Stimulated activated CD8-positive, alpha-beta memory T cell treated with anti-CD3 and anti-CD28 coated beads, Interleukin-15, amount 100 ng/mL, for 24 hours (primary cell): ENCODE measurements at places on chromosomes 1 and 21.

- DNase-seq: no peak
Observed at GRCh38 chr1:43348343-43348808, 10.4 kb upstream of the CDC20 start.

DNA sequence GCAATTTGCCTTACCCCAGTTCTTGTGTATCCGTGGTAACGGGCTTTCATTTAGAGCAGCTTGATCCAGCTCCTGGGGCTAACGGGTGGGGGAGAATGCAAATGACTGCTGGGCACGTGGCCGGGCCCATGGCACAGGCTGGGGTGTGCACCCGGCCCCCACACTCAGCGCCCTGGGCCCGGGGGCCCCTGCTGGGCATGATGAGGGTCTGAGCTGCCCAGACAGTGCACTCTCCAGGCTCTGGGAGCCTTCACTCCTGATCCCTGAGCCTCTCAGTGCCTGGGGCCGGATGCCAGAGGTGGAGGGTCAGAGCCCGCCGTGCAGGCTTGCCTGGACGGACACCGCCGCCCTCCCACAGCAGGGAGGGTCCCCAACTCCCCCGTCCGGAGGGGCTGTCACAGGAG is 20.1 kb upstream of the PEX10 start:
- no peak for DNase-seq

DNA sequence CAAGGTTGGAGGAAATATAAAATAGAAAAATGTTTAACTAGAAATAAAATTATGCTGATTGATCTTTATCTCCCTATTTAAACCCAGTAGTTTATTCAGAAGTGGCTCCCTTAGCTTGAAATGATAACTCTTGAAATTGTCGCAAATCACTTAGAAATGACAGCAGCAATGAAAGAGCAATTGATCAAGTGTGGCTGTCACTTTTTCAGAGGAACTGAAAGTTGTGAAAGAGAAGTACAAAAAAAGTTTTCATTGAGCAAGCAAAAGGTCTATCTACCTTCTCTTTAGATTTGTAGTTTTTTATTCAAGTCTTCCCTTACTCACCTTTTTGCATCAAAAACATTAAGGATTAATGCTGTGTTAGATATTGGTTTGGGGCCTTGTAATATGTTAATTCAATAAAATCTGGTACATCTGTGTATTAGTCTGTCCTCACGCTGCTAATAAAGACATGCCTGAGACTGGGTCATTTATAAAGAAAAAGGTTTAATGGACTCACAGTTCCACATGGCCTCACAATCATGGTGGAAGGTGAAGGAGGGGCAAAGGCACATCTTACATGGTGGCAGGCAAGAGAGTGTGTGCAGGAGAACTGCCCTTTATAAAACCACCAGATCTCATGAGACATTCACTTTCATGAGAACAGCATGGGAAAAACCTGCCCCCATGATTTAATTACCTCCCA is 48.3 kb downstream of the LRRC8C start:
- no peak for DNase-seq

DNA sequence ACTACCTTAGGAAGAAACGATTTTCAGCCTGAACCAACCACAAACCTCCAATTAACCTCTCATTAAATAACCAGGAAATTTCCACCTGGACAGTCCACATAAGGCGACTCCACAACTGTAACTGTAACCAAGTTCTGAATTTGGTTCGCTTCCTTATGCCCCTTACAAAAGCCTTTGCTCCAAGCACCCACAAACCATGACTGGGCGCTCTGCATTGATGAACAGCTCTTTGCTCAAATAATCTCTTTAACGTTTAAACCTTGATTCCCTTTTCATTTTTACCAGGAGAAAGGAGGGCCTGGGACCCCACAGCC is 38.2 kb upstream of the ZNF124 start:
- no peak for DNase-seq

GRCh38 chr1:244901400-244902015 is 37.2 kb upstream of the HNRNPU start:
- DNase-seq: no peak

- no peak for DNase-seq
Observed at GRCh38 chr1:22791831-22792347, 81.2 kb downstream of the EPHB2 start.

DNA sequence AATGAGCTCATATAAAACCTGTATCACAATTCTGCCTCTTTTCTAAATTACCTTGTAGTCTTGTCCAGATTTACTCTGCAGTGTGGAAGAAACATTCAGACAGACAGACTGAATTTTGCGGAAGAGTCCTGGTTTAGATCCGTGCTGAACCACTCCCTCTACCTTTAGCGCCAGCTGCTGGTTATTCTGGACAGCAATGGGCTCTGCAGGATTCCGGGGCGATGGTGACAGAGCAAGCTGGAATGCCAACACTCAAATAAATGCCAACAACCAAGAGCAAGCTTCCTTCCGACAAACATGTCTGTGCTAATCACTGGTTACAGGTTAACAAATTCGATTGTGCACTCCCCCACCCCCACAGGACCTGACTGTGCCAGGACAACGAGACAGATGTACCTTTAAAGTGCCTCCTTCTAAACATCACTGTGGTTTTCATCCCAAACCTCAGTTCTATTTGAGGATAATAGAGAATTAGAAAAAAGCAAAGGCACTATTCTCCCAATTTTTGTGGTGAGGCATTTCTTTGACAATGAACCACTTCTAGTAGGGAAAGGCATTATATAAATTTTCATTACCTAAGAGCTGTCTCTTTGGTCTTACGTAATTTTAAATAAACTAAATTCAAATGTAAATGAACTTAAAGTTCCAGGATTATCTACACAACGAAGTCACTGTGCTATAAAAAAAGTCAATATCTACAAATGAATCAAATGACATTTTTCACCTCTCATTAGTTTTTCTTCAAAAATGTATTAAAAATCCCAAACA is 90.4 kb downstream of the INTS7 start:
- no peak for DNase-seq

DNA sequence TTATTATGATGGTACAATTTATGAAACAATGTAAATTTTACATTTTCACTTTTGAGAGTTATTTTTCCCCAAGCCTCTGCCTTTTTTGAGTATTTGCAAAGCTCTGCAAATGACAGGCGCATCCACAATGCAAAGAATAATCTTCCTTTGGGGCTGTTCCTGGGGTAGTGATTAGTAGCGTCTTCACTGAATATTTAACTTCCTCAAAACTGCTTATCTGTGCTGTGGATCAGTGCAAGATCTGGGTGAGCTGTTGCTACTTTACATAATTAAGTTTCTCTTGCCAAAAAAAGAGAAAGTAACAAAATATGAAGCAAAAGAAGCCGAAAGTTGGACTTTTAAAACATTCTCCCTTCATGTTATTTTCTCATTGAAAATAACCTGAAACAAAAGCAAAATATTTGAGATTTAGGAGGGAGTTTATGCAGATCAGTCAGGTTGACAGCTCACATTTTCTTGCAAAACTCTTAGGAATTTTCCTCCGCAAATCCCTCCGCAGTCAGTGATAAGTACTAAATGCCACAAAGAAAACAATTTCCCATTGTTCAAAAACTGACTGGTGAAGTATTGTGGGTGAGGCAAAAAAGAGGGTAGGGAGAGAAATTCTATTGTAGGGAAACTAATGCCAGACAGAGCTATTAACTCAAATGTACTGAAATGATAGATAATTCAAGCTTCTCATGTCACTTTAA is 276.4 kb upstream of the B3GALT2 start:
- no peak for DNase-seq

GRCh38 chr1:208852911-208853310 is 608.7 kb upstream of the PLXNA2 start:
- no peak for DNase-seq

DNA sequence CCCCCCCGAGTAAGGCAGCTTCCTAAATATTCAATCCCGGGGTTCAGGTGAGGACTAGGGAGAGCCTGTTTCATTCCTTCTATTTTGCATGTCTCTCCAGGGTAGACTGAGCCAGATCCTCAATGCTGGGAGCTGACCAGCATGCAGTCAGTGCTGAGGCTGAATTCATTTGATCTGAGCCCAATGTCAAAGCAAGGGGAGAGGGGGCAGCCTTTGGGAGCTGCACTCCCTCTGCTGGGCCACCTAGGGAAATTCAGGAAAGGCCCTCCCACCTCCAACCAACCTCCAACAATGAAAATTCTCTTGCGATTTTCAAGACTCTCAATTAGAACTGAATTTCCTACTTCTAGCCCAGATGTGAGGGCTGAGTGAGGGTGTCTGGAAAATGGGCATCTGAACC is 371.2 kb downstream of the NPHP4 start:
- no peak for DNase-seq

GRCh38 chr1:89781494-89782126 is 39.2 kb upstream of the LRRC8D start:
- peak; percentile 36 for DNase-seq

DNA sequence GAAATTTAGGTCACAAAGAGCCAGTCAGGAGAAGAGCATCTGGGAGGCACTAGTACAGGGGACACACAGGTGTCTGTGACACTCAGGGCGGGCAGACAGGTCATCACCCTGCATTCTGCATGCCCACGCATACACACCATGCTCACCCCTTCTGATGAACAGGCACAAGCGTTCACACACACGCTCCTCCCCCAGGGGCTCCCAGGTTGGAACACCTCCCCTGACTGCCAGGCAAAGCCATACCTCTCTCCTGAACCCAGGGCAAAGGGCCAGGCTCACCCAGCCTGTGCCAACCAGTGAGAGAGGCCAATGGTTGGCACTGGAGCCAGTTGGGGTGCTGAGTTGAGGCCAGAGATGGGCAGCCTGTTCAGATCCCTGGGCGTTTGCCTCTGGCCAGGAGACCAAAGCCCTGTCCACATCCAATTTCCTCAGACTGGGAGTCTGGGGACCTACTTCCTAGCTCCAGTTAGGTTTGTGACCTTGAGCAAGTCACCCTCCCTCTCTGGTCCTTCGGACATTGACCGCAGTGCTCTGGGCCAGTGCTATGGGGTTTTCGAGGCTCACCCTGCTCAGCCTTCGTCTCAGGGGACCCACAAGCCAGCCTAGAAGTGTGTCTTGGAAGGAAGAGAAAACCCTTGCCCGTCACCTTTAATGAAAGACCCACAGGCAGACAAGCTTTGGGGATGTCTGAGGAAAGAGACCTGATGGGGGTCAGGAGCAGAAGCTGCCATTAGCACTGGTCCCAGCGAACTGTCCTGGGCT is 5.8 kb upstream of the LAD1 start:
- DNase-seq: no peak

DNA sequence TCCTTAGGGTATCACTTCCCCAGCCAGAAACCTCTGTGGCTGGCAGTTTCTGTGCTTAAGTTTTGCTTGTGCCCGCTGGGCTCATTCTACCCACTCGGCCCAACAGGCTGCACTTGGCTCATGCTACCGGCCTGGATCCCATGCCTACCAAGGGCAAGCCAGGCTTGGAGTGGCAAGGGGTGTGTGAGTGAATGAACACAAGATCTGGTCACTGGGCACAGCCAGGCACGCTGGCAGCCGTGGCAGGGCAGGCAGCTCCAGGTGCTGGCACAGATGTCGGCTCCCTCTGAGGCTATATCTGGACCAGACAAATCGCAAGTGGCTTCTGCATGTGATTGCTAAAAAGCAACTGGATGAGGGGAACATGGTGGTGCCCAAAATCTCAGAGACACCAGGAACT is 740.5 kb upstream of the B3GALT2 start:
- no peak for DNase-seq

- no peak for DNase-seq
Observed at GRCh38 chr1:203899353-203899716, 37.9 kb downstream of the SNRPE start.

DNA sequence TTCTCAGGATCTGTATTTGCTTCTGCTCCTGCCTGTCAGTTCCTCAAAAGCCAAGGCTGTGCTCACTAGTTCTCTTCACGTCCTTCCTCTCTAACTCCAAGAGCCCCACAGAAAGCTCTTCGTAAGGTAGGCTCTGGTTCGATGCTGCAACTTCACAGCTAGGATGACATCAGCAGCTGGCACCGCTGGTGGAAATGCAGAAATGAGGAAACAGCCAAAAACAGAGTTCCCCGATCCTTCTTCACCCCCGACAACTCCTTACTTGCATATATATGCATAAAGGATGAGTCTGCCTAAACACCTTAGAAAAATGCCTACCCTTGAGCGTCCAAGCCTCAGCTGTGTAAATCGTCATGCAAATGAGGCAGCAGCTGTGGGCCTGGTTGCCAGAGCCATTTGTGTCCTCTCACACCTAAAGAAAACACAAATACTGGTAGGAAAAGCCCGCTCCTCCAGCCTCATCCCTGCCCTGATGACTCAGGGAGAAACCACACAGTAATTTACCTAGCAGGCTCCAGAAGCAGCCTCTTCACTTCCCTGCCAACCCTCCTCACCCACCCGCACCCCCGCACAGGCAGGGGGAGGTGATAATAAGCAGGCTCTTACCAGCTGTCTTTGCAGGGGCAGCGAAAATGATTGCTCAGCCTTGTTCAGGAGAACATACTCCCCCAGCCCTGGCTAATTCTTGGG is 28.2 kb downstream of the BATF3 start:
- no peak for DNase-seq

- DNase-seq: no peak
Observed at GRCh38 chr1:153493343-153493960, 33.0 kb upstream of the S100A7 start.
